ENCODE measurements at places on chromosomes 3 and 15. TPM values are rescaled to one million over a fixed set of nuclear protein-coding genes. Genes with fewer than 3 reads are reported as not detected.

The ASB14 gene
- total RNA-seq = not detected

The NSMCE3 gene
- total RNA-seq = 9.0 TPM

The ADGRG7 gene
- 51.3 TPM for total RNA-seq

The BDH1 gene
- 23.5 TPM for total RNA-seq

The GLCE gene
- 12.2 TPM for total RNA-seq

The ACTC1 gene
- not detected for total RNA-seq

The ATP10A gene
- total RNA-seq = 1.5 TPM

Measured in MG63 (cell line).